Activated CD8-positive, alpha-beta memory T cell treated with anti-CD3 and anti-CD28 coated beads for 1 hour (primary cell): ENCODE measurements at places on chromosomes 4 and X.

- no peak for DNase-seq
Observed at GRCh38 chr4:86971355-86971683, 36.5 kb downstream of the AFF1 start.

- no peak for DNase-seq
Observed at GRCh38 chrX:65588795-65589194, 54.2 kb upstream of the LAS1L start.

- DNase-seq = no peak
Observed at GRCh38 chr4:38157592-38157991, 197.4 kb downstream of the PTTG2 start.

DNA sequence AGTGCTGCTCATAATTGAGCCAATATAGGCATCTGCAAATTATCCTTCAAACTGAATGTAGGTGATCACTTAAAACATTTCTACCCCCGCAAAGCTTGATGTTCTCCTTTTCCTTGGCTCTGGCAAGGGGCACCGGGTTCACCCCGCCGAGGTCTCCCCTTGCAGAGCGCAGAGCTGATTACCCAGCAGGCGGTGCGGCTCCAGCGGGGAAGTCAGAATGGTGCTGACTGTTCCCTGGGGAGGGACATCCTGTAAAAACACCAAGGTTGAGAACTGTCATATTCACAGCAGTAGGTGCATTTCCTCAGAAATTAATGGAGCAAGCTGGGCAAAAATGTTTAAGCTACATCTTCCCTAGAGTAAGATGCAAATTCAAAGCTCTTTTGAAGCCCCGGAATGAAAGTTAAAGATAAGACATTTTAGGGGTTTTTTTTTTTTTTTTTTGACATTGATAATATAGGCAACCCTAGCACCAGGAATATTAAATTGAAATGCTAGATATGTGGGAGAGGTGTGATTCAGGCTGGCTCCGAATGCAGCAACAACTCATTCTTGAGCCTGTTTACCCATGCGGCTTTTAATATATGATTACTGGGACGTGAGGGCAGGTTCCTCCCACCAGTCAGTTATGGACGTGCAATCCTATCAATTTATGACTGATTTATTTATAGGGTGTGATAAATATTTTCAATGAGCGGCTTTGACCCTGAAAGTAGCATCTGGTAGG is 767.3 kb upstream of the TENM3 start:
- DNase-seq = no peak

- no peak for DNase-seq
Observed at GRCh38 chrX:3393581-3394111, 47.2 kb upstream of the MXRA5 start.

DNA sequence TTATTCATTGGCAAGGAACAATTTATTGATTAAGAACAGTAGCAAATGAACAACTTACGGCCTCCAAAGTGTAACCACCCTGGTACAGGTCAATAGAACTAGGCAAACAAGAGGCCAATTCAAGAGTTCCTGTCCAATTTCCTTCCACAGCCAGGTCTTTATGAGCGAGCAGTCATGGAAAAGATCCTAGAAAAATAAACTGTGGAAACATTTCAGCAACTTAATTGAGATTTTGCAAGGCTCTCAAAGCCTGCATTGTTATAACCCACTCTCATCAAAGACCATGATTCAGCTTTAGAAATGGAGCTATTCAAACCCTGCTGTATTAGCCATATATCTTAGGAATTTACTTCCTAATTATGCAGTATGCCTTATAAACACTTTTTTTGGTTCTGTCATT is 43.6 kb downstream of the UNC5C start:
- DNase-seq = no peak

- no peak for DNase-seq
Observed at GRCh38 chrX:19839770-19840254, 47.6 kb downstream of the SH3KBP1 start.

DNA sequence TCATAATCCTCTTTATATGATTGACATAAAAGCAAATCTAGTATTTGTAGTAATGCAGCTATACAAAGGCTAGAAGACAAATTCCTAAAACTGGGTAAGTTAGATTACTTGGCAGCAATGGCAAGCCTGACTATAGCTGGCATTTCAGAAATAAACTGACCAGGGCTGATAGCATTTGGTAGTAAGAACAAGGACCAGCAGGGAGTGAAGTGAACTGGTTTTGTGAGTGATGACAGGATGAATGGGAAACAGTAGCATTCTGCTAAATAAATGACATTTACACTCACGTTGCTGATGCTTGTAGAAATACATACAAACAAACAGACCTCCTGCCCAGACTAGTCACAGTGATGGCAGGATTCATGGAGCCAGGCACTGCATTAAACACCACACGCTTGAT is 31.5 kb upstream of the TNIP3 start:
- DNase-seq = no peak
